ENCODE measurements at places on chromosomes 13 and 19.

DNA sequence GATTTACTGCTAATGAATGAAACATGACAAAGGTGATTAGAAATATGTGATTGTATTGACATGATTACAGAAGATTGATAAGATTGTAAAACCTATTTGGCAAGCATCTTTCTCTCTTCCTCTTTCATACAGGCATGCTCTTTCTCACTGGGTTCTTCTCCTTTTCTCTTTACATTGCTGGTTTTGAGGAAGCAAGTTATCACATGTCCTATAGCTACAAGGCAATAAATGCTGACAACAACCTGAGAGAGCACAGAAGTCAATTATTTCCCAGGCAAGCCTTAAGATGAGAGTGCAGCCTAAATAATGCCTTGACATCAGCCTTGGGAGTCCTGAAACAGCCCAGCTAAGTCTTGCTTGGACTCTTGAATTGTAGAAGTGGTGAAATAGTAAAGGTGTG is 875.0 kb downstream of the SLITRK1 start:
- no peak for DNase-seq

DNA sequence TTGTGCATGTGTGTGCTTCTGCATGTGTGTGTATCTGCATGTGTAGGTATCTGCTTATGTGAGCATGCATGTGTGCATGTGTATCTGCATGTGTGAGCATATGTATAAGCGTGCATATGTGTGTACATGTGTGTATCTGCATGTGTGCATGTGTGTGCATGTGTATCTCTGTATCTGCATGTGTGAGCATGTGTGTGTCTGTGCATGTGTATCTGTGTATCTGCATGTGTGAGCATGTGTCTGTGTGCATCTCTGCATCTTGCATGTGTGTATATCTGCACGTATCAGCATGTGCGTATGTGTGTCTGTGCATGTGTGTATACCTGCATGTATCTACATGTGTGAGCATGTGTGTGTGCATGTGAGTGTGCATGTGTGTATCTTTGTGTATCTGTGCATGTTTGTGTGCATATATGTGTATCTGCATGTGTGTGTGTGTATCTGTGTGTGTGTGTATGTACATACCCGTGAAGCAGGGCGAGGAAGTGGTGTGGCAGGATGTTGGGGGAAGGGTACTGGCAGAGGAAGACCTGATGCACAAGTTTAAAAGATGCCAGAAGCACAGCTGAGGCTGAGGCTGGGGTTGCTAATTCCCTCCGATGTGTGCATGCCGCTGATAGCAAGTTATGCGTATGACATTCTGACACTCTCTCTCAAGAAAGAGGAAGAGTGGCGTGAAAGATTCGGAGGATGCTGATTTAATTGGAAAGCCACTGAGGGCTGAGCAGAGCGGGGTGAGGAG is 64.2 kb downstream of the TEX29 start:
- DNase-seq, result no peak

GRCh38 chr19:57664269-57665127 is 4.2 kb upstream of the ZSCAN4 start:
- peak; percentile 14 for DNase-seq

DNA sequence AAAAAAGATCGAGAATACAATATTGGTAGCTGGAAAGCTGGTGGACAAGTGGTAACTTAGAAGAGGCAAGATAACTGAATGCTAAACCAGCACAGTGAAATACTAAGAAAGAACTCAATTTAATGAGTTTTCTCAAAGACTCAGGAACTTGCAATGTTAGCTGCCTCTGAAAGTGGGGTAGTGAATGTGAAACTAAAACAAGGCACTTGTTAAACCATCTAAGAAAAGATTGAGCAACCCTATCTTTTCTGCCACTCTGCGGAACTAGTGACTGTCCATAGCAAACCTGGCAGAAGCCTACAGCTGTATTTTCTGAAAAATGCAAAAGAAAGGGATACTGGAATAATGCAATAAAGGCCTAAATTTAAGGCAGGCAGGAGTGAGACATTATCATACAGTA is 1574.4 kb upstream of the PRR20A start:
- no peak for DNase-seq

DNA sequence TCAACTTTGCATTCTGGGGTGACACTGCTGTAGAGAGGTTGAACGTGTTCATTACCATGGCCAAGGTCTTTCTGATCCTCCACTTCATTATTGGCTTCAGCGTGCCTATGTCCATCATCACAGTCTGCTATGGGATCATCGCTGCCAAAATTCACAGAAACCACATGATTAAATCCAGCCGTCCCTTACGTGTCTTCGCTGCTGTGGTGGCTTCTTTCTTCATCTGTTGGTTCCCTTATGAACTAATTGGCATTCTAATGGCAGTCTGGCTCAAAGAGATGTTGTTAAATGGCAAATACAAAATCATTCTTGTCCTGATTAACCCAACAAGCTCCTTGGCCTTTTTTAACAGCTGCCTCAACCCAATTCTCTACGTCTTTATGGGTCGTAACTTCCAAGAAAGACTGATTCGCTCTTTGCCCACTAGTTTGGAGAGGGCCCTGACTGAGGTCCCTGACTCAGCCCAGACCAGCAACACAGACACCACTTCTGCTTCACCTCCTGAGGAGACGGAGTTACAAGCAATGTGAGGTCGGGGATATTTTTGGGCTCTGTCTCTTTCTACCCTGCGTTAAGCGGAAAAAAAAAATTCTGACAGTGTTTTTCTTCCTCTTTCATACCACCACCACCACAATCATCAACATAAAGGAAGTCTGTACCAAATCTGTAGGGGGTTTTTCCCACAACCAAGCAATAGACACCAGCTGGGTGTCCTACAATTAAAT is 29.5 kb downstream of the FPR3 start:
- no peak for DNase-seq

DNA sequence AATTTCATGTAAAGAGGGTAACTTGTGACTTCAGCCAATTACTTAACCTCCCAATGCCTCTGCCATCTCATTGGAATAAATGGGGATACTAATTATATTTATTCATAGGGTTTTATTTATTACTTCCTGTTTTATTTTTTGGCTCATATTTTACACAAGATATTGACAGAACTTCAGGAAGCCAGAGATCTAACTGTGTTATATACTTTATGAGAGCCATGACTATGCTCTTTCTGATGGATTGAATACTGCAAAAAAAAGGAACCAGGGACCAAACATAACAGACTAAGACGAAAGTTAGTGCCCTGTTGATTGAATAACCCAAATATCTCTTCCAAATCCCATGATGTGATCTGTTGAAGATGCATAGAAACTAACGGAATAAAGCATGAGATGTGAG is 243.3 kb upstream of the STARD13 start:
- DNase-seq, result no peak

DNA sequence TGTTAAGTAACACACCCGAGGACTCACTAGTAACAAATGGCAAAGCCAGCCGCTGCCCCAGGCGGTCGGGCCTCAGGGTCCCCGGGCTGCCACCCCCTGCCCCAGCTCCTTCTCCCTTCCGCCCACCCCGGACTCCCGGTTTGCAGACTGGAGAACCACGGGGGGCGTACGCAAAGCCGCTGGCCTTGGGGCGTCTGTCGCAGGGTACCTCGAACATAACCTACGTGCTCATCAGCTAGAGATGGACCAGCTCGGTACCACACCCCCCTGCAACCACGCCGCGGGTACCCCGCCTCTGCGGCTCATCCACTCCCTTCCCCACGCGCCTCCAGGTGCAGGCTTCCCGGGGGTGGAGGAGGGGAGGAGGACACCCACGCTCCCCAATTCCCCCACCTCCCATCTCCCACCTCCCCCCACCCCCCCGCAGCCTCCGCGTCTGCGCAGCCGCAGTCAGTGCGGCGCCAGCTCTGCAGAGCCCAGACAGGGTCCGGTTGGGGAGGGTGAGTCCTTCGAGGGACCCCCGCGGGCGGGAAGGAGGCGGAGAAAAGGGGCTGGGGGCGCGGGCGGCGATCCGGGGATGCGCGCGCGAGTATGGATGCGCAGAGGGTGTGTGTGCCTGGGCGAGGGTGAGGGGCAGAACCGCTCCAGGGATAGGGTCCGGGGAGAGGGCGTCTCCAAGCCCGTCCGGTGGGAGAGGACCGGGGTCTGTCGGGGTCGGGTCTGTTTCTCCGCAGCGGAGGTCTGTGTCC is at the start of gene SMIM17:
SMIM17 (plus strand) TSS at position 449 of the 749 bp plus-strand sequence. CDS start 2,509 bp downstream, outside the sequence.
- DNase-seq, result no peak

GRCh38 chr13:25267715-25268114 is 19.6 kb downstream of the MTMR6 start:
- DNase-seq, result peak; percentile 1

- no peak for DNase-seq
Observed at GRCh38 chr13:111549464-111549863, 229.0 kb downstream of the TEX29 start.

- peak; percentile 22 for DNase-seq
Observed at GRCh38 chr19:18419699-18420460, 682 bp downstream of the SSBP4 start.

GRCh38 chr13:85771856-85772255 is 27.4 kb downstream of the SLITRK6 start:
- no peak for DNase-seq

DNA sequence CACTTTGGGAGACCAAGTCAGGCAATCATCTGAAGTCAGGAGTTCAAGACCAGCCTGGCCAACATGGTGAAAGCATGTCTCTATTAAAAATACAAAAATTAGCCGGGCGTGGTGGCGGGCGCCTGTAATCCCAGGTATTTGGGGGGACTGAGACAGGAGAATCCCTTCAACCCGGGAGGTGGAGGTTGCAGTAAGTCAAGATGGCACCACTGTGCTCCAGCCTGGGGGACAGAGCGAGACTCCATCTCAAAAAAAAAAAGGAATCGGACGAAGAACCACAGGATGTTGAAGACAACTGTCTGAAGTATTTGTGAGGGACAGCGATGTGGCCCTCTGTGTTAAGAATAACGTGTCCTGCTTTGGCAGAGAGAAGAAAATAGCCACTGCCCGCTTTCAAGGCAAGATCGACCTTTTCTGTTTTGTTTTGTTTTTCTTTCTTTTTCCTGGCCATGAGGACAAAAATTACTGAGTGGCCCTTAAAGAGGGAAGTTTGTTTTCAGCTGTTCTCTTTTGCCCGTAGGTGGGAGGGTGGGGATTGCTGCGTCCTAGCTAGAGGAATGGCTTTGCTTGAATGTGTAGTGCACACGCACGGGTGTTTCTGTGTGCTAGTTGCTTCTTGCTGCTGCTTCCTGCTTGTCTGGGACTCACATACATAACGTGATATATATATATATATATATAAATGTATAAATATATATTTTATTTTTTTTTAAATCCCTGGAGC is 6.2 kb upstream of the PRKCG start:
- no peak for DNase-seq

GRCh38 chr19:51525651-51526050 is 5.8 kb downstream of the SIGLEC6 start:
- DNase-seq, result no peak

DNA sequence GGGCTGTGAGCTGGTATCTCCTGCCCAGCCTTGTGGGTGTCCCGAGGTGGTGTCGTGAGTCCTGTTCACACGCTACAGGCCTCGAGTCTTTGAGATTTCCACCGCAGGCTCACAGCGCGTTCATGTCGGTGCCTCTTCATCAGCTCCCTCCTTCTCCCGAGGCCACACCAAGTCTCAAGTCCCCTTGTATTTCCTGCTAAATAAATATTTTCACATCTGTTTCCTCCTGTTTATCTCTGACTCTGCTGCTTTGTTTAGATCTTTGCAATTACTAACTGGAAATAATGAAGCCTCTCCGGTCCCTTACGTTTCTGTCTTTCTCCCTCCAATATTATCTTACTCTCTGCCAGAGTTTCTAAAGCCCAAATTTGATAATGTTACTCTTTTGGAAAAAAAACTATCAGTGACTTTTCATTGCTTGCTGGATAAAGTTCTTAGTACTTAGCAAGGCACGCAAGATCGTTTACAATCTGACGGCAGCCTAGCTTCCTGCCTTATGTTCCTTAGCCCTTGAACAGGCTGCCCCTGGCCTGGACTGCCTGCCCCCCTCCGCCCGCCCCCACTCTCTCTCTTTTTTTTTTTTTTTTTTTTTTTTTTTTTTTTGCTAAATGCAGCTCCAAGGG is 130.5 kb upstream of the RNF113B start:
- no peak for DNase-seq

- DNase-seq, result no peak
Observed at GRCh38 chr19:49436381-49437017, 4.8 kb downstream of the SLC17A7 start.

DNA sequence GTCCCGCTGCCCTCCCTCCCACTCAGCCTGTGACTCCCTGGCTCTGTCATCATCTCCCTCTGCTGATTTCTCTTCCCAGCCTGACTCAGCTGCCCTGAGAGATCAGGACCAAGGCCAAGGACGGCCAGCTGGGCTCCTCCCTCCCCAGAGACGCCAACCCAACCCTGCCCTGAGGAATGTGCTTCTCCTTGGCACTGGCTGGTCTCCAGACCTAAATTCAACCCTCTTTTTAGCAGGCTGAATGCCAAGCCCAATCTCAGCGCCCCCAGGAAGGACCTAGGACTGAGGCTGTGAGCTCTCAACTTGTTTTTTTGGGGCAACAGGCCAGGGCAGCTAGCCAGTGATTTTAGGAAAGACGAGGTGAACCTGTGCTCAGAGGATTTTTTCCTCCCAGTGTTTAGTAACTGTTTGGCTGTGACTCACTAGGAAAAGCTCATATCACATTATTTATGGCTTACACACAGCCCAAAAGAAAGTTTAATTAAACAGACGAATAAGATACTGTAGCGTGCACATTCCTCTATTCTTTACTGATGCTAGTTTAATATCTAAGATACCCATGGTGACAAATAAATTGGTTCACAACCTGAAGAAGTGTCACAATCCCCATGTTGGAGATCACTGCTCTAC is 7.4 kb upstream of the IGFL1 start:
- no peak for DNase-seq
